ENCODE measurements at places on chromosomes 16 and 17.
A peak's percentile ranks its signal among the peaks of the same experiment; 100 is the strongest.

DNA sequence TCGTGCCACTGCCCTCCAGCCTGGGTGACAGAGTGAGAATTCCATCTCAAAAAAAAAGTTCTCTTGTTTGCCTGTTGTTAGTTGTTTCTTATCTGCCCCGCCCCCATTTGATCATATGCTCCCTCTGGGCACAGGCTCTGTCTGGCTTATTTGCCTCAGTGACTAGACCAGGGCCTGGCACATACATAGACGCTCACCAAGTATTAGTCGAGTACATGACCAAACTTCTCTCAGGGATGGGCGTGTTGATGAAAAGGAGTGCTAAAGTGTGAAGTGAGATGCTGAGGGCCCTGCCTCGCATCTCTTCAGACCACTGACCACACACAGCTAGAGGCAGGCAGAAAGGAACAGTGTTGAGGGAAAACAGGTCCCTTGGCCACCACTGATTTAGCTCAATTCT, 3.3 kb upstream of the HELZ start:
- DNase-seq, result no peak

DNA sequence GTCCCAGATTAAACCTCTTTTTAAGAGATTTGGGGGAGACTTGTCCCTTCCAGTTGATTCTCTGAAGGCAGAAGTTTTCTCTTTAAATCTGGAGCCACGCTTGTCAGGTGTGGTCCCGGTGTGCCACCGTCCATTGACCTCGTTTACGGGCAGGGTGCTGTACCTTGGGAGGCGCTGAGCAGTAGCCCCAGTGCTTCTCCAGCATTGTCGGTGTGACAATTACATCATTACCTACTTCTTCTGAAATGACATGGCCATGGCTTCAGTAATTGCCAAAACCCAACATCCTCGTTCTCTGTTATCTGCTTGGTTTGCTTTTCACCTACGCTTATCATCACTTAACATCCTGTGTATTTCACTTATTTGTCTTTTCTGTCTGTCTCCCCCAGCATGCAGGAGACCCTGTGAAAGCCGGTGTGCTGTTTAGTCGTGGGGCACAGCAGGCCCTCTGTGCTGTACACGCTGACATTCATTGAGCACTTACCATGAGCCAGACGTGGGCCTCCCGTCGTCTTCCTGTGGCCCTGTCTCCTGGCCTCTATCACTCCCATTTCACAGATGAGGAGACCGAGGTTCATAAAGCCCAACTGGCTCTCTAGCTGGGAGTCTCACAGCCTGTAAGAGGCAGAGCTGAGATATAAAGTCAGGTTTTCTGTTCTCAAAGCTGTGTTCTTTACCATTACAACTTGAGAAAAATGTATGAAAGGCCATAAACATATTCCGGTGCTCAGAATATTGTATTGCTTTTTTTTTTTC, 143.9 kb downstream of the CMIP start:
- no peak for DNase-seq

DNA sequence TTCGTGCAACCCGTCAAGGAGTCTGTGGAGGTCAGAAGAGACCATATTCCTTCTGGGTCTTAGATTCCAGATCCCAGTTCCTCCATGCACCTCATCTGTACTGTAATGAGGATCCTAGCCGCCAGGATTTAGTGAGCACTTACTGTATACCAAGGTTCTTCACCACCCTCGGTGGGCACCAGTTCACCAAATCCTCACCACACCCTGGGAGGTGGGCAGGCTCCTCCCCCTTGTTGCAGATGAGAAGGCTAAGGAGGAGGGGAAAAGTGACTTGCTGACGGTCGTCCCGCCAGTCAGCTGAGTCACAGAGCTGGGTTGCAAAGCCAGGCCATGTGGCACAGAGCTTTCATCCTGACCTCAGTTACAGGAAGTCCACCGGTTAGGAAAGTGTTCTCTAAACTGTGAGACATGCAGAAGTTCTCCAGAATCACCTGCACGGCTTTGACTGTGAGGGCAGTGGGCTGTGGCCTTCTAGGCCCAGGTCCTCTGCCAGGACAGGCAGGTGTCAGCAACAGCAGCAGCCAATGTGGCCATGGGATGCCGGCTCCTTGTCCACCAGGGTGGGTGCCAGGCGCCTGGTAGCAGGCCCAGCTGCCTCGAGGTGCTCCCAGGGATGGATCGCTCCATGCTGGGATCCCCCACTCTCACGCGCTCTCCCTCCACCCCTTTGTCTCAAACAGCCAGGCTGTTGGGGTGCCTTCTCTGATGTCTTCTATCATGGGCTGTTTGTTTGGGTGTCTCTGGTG, 240.3 kb upstream of the GSE1 start:
- peak; percentile 44 for DNase-seq

- DNase-seq, result no peak
These were observed 24.2 kb downstream of the ELAC2 start for GRCh38 chr17:12993631-12994030.

GRCh38 chr17:76686538-76687297, 24.0 kb downstream of the MXRA7 start:
- no peak for DNase-seq

- DNase-seq, result no peak
These were observed 22.5 kb downstream of the RPA1 start for GRCh38 chr17:1852327-1852726.

DNA sequence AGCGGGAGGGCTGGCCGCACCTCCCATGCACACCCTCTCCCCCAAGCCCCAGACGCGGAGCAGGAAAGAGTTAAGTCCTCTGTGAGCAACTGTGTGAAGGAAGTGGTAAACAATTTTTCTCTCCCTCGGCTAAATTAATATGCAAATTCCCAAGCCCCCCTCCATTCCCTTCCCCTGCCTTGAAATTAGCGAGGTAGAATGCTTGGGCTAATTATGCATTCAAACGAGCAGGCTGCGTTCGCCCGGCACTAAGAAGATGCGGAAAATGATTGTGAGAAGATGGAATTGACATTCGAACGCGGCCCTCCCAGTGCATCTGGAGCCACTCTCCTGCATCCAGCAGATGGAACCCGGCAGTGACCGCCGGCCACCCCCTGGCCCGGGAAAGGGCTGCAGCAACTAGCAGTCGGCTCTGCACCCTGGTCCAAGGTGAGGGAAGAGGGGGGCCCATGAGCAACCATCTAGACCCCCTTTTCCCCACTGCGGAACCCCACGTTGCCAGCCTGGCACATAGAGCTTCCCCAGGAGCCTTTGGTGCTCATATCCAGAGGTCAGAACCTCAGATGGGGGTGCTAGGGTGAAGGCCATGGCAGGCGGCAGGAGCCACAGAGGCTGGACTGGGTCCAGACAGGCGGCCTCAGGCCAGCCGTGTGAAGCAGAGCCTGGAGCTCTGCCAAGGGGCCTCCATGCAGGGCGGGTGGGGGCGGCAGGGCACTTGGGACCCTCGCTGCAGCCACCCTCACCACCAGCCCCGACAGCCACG, 49.1 kb upstream of the ACSF3 start:
- DNase-seq, result no peak

- DNase-seq, result no peak
These were observed 70.2 kb downstream of the SPAG9 start for GRCh38 chr17:51050291-51051033.

GRCh38 chr16:87216148-87216840, 100.9 kb downstream of the C16orf95 start:
- no peak for DNase-seq

- no peak for DNase-seq
These were observed 3.7 kb upstream of the SLC16A11 start for GRCh38 chr17:7047566-7047965.

DNA sequence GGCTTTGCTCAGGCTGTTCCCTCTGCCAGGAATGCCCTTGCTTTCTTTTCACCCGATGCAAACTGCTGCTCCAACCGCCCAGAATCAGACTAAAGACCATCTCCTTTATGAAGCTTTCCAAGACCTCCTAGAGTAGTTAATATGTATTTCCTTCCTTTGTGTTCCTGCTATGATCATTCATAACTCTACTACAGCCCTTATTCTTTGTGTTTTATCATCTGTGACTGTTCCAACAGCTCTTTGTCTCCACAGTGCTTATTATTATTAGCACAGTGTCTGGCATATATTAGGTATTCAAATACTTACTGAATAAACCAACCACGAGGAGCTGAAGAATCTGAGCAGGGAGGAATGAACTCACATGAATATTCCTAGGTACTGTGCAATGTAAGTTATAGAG, 7.6 kb downstream of the PSME3IP1 start:
- DNase-seq, result no peak

DNA sequence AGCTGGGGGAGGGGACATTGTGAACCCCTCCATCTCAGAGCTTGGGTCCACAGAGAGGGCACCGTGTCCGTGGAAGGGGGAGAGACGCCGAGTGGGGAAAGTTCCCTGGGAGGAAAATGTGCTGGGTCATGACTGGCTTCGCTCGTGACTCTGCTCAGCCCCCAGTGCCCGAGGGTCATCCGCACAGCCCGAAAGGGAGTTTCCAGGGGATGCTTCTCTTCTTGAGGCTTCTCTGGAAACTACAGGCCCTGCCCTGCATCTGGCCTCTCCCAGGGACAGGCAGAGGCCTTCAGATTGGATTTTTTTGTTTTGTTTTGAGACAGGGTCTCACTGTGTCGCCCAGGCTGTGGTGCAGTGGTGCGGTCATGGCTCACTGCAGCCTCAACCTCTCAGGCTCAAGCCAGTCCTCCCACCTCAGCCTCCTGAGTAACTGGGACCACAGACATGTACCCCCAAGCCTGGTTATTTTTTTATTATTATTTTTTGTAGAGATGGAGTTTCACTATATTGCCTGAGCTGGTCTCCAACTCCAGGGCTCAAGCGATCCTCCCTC, 9.8 kb upstream of the GSE1 start:
- no peak for DNase-seq

- no peak for DNase-seq
These were observed 96.5 kb upstream of the ERCC4 start for GRCh38 chr16:13823501-13823900.

DNA sequence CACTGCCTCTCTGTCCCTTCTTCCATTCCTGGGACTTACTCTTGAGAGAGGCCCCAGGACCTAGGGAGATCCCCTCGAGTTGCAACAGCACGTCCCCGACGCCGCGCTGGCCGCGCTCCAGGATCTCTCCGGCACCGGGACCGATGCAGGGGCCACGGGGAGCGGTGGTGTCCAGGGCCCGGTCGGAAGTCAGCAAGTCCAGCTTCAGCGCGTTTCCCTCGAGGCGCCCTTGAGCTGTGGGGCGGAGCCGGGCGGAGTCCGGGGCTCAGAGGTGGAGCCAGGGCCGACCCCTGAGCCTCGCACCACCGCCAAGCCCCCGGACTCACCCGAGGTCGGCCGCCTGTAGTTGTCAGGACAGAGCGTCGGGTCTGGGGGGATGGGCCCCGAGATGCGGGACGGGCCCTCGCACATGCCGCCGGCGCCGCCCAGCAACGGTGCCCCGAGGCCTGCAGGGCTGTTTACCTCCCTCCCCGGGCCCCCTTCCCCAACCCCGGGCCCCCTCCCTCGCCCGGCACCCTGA, 458 bp downstream of the ENKD1 start:
- peak; percentile 30 for DNase-seq

- no peak for DNase-seq
These were observed 86.4 kb downstream of the MRM1 start for GRCh38 chr17:36687736-36688135.

GRCh38 chr16:88468275-88469129, 15.4 kb downstream of the ZFPM1 start:
- peak; percentile 30 for DNase-seq

- no peak for DNase-seq
These were observed 151.2 kb upstream of the TBX2 start for GRCh38 chr17:61248399-61248798.

GRCh38 chr17:50565402-50566350, 5.2 kb downstream of the CACNA1G start:
- DNase-seq, result no peak

- DNase-seq, result no peak
These were observed 224.6 kb upstream of the N4BP1 start for GRCh38 chr16:48834576-48834975.

DNA sequence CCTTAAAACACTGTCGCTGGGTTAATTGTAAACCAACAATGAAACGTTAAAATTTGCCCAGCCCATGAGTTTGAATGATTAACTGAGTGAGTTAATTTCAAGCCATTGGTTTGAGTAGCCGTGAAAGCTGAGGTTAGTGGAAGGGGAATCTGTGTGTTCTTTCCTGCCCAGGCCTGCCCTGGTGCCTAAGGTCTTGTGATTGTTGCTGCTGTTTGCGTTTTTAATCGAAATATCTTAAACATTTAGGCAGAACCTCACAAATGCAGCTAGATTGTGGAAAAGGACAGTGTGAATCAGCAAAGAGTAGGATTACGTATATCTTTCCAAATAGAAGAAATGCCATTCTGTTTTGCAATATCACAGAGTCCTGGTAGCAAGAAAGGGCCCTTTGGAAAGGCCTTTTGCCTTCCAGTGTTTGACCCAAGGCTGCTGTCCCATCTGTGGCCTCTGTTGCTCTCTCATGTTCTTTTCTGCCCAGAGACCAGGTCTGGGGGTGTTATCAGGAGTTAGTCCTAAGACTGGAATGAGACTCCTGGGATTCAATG, 113.8 kb downstream of the MSI2 start:
- no peak for DNase-seq

- no peak for DNase-seq
These were observed 43.6 kb downstream of the RNF157 start for GRCh38 chr17:76196675-76197074.

DNA sequence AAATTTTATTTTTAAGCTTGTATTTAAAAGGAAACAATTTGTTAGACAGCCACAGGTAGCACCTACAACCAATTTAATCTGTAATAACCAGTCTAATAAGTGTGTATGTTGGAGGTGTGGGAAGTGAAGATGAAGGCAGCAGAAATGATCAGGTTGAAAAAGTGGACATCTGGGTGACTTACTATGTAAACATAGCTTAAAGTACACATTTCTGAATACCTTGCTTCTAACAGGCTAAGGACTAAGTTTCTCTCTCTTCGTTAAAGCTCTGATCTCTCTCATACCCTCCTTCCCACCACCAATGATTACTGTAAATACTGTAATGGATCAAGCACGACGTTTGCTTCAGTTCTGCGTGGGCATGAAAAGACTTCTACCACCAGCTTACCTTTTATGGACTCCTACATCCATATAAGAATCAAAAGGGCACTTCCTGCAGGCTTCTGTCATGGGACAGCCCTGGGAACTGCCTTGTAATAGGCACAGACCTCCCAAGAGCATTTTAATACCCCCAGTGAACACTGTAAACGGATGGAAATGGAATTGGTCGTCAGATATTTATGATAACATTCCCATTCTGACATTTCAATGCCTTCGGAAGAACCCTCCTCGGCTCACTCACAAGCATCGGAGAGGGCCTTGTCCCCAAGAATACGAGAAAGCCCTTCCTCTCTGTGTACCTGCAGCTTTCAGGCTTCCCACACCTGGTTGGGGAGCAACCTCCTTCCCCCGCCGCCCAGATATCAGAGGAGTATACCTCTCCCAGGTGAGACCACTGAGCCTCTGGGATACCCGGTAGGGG, 700 bp downstream of the CCDC43 start:
- DNase-seq, result no peak

GRCh38 chr17:38613981-38614779, 8.4 kb upstream of the SRCIN1 start:
- no peak for DNase-seq

GRCh38 chr16:84271866-84272265, 22.8 kb upstream of the WFDC1 start:
- DNase-seq, result no peak

Measured in activated naive CD8-positive, alpha-beta T cell treated with anti-CD3 and anti-CD28 coated beads for 36 hours (primary cell).